ENCODE measurements at places on chromosomes 3 and 15.

DNA sequence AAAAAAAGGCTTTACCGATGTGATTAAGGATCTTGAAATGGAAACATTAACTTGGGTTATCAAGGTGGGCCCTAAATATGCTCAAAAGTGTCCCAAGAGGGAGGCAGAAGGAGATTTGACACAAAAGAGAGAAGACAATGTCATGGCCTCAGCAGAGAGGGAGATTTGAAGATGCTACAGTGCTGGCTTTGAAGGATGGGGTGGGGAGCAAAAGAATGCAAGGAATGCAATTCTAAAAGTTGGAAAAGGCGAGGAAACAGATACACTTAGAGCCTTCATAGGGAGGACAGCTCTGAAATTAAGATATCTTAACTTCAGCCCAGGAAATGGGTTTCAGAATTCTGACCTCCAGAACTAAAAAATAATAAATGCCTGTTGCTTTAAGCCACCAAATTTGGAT is 314.5 kb upstream of the CCDC54 start:
- no peak for DNase-seq

DNA sequence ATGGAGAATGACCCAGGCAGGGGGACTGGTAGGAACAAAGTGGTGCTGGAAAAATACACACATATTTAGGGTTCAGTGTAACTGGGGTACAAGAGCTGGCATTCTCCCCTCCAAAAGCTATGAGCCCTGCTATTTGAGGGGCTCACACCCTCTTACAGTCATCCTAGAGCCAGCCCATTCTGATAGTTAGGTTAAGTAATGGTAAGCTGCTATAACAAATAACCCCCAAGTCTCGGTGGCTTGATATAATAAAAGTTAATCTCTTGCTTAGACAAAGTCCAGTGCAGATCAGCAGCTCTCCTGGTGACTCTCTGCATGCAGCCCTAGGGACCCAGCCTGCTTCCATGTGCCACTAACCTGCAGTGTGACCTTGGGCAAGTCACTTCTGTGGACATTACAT is 234.9 kb upstream of the HES1 start:
- no peak for DNase-seq

GRCh38 chr3:190385731-190386688 is 2.0 kb upstream of the CLDN16 start:
- DNase-seq, result no peak

- no peak for DNase-seq
These were observed 55.0 kb downstream of the FEZF2 start for GRCh38 chr3:62318365-62318751.

- no peak for DNase-seq
These were observed 146.9 kb downstream of the KLF13 start for GRCh38 chr15:31473385-31474058.

DNA sequence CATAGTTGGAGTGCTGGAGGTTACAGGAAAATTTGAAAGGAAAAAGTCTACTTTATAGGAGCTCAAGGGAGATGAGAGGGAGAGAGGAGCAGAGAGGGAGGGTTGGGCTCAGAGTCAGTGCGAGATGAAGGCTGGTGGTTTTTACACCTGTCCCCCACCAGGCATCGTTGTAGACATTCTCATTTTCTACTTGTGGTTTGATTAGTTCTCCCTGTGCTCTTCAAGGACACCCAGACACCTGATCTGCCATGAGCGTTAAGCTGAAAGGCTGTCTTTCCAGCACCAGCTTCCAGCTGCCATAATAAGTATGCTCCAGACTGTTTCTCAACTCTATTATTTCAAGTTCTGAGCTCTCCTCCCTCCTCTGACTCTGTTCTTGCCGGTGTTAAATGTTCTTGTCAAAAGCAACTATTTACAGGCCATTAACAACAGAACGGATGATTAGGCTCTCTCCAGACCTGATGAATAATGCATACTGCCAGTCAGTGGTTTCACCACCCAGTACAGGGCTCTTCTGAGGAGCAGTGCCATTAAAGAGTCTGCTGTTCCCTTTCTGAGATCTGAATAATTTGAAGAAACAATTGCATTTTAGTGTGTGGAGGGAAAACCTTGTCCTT is 514.6 kb upstream of the MCTP2 start:
- no peak for DNase-seq
